ENCODE measurements at places on chromosomes 2 and 18.

DNA sequence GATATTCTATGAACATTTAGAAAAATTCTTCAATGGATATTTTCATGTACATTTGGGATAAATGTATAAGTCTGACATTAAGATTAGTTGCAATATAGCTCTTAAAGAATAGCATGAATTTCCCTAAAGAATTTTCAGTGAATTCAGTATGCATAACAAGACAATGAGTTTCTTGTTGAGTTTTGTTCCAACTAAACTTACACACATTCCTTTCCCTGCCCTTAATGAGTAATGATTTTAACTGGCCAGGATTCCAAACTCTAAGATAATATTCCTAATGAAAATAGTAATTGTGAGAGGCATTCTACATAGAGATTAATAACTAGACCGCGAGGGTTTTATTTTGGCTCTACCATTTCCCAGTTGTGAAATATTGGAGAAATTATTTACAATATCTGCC, 390.3 kb upstream of the GALNT5 start:
- no peak for DNase-seq

GRCh38 chr18:73249030-73249429, 381.2 kb upstream of the NETO1 start:
- no peak for DNase-seq

GRCh38 chr2:74461187-74462053, 3.2 kb downstream of the WBP1 start:
- DNase-seq: no peak

- DNase-seq: no peak
Observed at GRCh38 chr18:36194600-36195315, 7.5 kb downstream of the MOCOS start.

All from MCF 10A (cell line).